ENCODE measurements at places on chromosomes 4 and X.

GRCh38 chr4:163157157-163157556 is 9.5 kb downstream of the NAF1 start:
- peak; percentile 40 for DNase-seq

- DNase-seq = no peak
Measured at GRCh38 chrX:26889574-26889973, 573.6 kb downstream of the PPP4R3C start.

DNA sequence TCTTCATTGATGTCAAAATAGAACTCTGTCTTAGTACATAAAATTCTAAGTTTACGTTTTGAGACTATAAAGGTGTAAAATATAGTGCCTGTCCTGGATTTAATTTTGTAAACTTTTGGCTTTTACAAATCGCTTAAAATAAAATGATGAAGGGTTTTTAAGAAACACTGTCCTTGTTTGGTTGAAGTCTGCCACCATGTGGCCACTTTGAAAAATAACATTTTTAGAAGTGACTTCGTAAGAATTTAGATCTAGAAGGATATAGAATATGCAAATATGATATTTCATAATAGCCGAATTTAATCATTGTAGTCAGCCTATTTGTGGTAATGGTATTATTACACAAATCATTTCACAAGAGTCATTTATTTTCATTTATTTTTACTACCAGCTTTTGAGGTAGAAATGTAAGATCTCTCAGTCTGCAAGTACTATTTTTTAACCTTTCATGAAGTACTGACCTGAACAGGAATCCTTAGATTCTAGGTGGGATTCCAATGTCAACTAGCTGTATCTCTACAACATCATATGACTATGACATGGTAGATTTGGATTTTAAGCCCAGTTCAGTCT is 31.0 kb upstream of the FAT4 start:
- no peak for DNase-seq

- no peak for DNase-seq
Measured at GRCh38 chr4:81913427-81913879, 441.7 kb upstream of the RASGEF1B start.

- DNase-seq = no peak
Measured at GRCh38 chr4:41456559-41457101, 81.3 kb upstream of the LIMCH1 start.

All from amniotic stem cell (primary cell).